ENCODE measurements at places on chromosomes 3 and 15.

GRCh38 chr15:63107895-63108546 lies 13.6 kb upstream of the LACTB start:
- no peak overlapping the region for H3K4me3 ChIP-seq
- H3K36me3 ChIP-seq, result no peaks in the 10 kb centered on the region
- DNase-seq, result no peak
- no peaks in the 10 kb centered on the region for H3K27me3 ChIP-seq
- H3K4me1 ChIP-seq, result no peaks in the 10 kb centered on the region

DNA sequence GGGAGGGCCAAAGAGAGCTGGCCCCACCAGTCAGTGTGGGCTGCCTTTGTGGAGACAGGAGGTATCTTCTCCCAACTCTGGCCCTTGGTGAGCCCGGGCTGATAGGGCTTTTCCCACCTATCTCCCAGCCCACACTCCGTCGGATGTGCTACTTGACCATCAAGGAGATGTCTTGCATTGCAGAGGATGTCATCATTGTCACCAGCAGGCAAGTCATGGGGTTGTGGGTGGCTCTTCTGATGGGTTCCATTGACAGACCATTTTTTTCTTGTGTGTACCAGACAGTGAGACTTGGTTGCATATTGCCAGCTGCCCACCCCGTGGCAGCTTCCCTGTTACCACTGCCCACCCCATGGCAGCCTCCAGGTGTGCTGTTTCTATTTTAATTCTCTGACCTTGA lies 3.3 kb downstream of the COPG1 start:
- peaks cover 35% of the 10 kb centered on the region for H3K36me3 ChIP-seq
- H3K27ac ChIP-seq, result no peak overlapping the region
- H3K4me1 ChIP-seq, result peaks cover 21% of the 10 kb centered on the region
- DNase-seq, result no peak

DNA sequence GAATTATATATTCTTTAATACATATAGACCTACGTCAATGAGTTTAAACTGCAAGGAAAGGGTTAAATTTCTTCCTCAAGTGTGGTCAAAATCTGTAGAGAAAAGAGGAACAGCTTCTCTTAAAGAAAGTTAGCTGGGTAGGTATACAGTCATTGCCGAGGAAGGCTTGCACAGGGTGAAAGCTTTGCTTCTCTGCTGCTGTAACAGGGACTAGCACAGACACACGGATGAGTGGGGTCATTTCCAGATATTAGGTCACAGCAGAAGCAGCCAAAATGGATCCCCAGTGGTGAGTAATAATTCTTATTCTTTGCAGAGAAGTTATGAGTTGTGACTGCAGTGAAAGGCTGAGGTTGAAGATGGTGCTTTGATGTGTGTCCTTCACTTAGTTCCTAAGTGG lies at the start of gene CD86:
Gene CD86, plus strand, starts transcription at position 148 of the 400 bp plus-strand sequence. Its CDS starts 128 bp downstream, at position 276.
- H3K36me3 ChIP-seq, result no peaks in the 10 kb centered on the region
- no peak within 1 kb of the TSS for H3K27ac ChIP-seq
- no peaks in the 10 kb centered on the region for H3K27me3 ChIP-seq
- no peaks in the 10 kb centered on the region for H3K4me1 ChIP-seq
- no peak for DNase-seq

DNA sequence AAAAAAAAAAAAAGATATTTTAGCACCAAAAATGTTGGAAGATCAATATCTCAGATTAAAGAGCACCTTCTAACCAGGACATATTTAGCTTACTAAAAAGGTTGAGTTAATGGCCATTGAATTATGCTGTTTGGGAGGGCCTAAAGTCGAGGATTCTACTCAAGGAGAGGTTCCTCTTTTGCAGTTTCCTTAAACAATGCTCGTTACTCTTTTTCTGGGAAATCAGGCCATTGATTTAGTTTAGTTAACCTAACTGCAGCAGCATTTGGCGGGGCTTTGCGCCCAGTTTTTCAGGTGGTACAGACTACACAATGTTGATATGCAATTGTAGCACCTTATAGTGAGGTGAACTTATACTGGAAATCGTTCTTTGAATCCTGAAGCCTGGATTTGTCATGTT lies 6.8 kb downstream of the ABHD2 start:
- no peak overlapping the region for H3K27ac ChIP-seq
- H3K4me1 ChIP-seq, result peaks cover 10% of the 10 kb centered on the region
- H3K36me3 ChIP-seq, result peaks cover 4% of the 10 kb centered on the region
- no peaks in the 10 kb centered on the region for H3K27me3 ChIP-seq

GRCh38 chr3:48851407-48851806 lies 3.7 kb upstream of the PRKAR2A start:
- no peaks in the 10 kb centered on the region for H3K36me3 ChIP-seq
- H3K4me1 ChIP-seq, result peaks cover 11% of the 10 kb centered on the region
- no peak overlapping the region for H3K4me3 ChIP-seq
- no peak for DNase-seq
- H3K27me3 ChIP-seq, result peaks cover 3% of the 10 kb centered on the region
- H3K27ac ChIP-seq, result no peak overlapping the region

DNA sequence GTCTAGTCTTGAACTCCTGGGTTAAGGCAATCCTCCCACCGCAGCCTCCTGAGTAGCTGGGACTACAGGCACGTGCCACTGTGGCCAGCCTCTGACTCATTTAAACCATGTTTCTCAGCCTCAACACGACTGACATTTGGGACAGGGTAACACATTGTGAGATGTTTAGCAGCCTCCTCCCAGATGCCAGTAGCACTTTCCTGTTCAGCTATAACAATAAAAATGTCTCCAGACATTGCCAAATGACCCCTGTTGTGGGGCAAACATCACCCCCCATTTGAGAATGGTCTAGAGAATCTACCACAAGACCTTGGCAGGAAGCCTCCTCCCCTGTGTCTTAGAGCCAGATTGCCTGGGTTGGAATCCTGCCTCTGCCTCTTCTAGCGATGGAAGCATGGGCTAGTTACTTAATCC lies 8.4 kb downstream of the TMEM40 start:
- peaks cover 10% of the 10 kb centered on the region for H3K4me1 ChIP-seq
- H3K27ac ChIP-seq, result no peak overlapping the region
- no peaks in the 10 kb centered on the region for H3K36me3 ChIP-seq
- no peak for DNase-seq
- H3K27me3 ChIP-seq, result peaks cover 3% of the 10 kb centered on the region

- H3K27me3 ChIP-seq, result no peaks in the 10 kb centered on the region
- DNase-seq, result no peak
- no peak overlapping the region for H3K4me3 ChIP-seq
- H3K27ac ChIP-seq, result no peak overlapping the region
- H3K36me3 ChIP-seq, result no peaks in the 10 kb centered on the region
Measured at GRCh38 chr3:94525043-94525442, 462.2 kb downstream of the NSUN3 start.

GRCh38 chr15:72786676-72787345 lies 3.3 kb upstream of the ADPGK start:
- no peak overlapping the region for H3K4me3 ChIP-seq
- H3K4me1 ChIP-seq, result peaks cover 17% of the 10 kb centered on the region
- DNase-seq, result no peak
- peaks cover 6% of the 10 kb centered on the region for H3K36me3 ChIP-seq
- no peak overlapping the region for H3K27ac ChIP-seq
- peaks cover 5% of the 10 kb centered on the region for H3K27me3 ChIP-seq

DNA sequence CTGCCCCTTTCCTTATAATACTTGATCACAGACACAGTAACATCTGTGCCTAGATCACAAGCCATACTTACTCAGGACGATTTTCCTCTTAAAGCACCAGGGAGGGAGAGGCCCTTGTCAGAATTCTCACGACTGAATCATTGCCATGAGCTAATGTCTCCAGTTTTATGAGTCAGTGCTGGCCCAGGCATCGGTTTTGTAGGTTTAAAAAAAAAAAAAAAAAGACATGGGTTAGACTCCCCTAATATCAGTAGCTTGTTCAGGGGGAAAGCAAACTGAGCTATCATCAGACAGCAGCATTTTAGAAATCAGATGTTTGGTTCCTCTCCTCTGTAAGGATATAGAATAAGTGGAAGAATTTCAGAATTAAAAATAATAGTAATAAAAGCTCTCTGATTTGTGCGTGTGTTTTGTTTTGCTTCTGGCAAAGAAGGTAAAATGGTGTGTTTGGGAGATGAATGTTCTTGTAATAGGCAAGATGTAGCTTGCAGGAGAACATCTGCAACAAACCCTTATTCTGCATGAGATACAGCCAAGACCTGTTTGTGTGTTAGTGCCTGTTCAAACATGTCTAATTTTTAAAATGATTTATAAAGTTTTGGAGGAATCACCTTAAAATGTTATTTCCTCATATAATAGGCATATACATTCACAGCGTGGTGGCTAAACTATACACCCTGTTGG lies 193.6 kb downstream of the TP63 start:
- H3K4me3 ChIP-seq, result no peak overlapping the region
- H3K4me1 ChIP-seq, result peaks cover 5% of the 10 kb centered on the region
- no peak for DNase-seq

DNA sequence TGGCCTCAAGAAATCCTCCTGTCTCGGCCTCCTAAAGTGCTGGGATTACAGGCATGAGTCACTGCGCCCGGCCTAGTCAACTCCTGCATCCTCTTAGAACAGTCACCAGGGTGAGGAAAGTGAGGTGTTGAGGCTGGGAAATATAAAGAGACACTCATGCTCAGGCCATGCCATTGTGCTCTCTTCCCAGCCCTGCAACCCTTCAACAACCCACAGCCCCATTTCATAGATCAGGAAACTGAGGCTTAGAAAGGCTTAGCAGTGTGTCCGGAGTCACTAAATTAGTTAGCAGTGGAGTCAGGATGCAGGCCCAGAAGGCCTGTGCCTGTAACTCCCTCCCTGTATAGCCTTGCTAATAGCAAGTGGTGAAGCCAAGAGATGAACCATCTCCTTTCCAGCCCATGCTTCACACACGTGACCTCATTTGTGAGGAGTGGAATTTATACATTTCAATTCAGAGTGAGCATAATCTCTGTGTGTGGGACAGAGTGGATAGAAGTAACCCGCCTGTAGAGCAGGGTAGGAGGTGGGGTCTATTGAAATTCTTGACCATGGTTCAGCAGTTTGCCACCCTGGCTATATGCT lies 51.7 kb upstream of the USP3 start:
- H3K27ac ChIP-seq, result no peak overlapping the region
- no peaks in the 10 kb centered on the region for H3K36me3 ChIP-seq
- no peak for DNase-seq

- H3K27ac ChIP-seq, result no peak overlapping the region
- H3K4me3 ChIP-seq, result no peak overlapping the region
- H3K27me3 ChIP-seq, result peaks cover 5% of the 10 kb centered on the region
- DNase-seq, result no peak
- peaks cover 10% of the 10 kb centered on the region for H3K4me1 ChIP-seq
Measured at GRCh38 chr3:128073185-128073725, 21.0 kb downstream of the SEC61A1 start.

DNA sequence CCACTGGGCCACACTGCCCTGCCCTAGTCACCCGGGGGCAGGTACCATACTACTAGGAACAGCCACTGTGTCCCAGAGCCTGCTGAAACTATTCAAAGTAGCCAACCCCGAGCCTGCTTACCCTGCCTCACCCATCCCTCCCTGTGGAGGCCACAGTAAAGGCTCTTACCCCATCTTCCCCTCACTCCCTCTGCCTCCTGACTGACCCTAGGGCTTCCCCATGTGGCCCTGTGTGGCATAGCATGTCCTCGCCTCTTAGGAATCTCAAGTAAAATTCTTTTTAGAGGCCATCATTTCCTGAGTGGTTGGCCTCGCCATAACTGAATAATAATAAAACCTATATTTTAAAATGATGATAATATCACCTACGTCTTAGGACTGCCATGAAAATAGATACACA lies 112.2 kb upstream of the SLC6A11 start:
- peak; percentile 47 for DNase-seq
- no peaks in the 10 kb centered on the region for H3K36me3 ChIP-seq
- no peak overlapping the region for H3K27ac ChIP-seq
- H3K4me3 ChIP-seq, result no peak overlapping the region

DNA sequence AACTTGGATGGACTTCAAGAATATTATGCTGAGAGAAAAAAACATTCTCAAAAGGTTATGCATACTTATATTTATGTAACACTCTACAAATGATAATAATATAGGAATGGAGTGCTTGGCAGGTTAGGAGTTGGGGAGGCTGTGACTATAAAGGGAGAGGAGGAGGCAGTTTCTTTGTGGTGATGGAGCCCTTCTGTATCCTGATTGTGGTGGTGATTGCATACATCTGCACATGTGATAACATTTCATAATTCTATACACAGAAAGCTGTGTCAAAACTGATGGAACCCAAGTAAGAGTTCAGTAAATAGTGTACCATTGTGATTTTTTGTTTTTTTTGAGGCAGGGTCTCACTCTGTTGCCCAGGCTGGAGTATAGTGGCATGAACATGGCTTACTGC lies 31.7 kb upstream of the FAM3D start:
- H3K36me3 ChIP-seq, result peaks cover 5% of the 10 kb centered on the region
- DNase-seq, result no peak
- H3K4me3 ChIP-seq, result no peak overlapping the region

GRCh38 chr15:40471105-40471807 lies 472 bp downstream of the CHST14 start:
- no peaks in the 10 kb centered on the region for H3K36me3 ChIP-seq
- peak overlapping the region; percentile 90 for H3K4me3 ChIP-seq
- H3K27ac ChIP-seq, result peak overlapping the region; percentile 54
- H3K27me3 ChIP-seq, result peaks cover 13% of the 10 kb centered on the region
- H3K4me1 ChIP-seq, result peaks cover 8% of the 10 kb centered on the region

DNA sequence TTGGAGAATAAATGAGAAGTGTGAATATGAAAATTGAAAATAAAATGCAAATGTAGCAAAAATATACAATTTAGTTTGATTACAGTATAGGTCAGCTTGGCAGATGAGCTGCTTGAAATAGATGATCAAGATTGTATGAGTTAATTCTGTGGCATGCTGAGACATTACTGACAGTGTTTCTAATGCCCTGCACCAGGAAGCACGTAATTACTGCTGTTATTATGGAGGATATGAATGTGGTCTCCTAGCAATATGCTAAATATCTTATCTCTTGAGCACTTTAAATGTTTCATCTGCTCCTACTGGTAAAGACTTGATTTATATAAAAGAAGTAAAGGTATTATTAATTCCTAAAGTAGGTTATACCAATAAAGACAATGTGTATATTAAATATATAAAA lies 1015.5 kb downstream of the PLOD2 start:
- no peaks in the 10 kb centered on the region for H3K4me1 ChIP-seq
- no peak overlapping the region for H3K4me3 ChIP-seq
- no peaks in the 10 kb centered on the region for H3K27me3 ChIP-seq

DNA sequence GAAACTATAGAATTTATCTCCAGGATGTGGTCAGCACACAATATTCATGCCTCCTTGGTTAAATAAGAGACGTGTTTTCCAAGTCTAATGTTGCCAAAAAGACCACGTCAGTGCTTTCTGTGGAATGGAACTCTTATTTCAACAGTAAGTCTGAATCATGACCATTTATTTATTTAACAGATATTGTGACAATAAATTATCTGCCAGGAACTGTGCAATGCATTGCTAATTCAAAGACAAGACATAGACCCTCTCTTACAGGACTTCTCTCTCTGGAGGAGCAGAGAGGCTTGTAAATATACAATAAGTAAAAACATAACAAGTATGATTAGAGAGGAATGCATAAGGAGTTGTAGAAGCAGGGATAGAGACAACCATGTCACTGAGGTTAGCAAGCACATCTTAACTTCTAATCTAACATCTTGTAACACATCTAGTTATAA lies 227.5 kb downstream of the DTWD1 start:
- H3K36me3 ChIP-seq, result peaks cover 48% of the 10 kb centered on the region
- H3K4me3 ChIP-seq, result no peak overlapping the region
- peaks cover 4% of the 10 kb centered on the region for H3K27me3 ChIP-seq
- H3K27ac ChIP-seq, result no peak overlapping the region

GRCh38 chr3:6089780-6090179 lies 771.1 kb upstream of the GRM7 start:
- no peak overlapping the region for H3K27ac ChIP-seq
- no peaks in the 10 kb centered on the region for H3K4me1 ChIP-seq
- no peak overlapping the region for H3K4me3 ChIP-seq
- H3K36me3 ChIP-seq, result no peaks in the 10 kb centered on the region
- H3K27me3 ChIP-seq, result peaks cover 2% of the 10 kb centered on the region

GRCh38 chr3:100209948-100210771 lies 50.6 kb upstream of the TBC1D23 start:
- peaks cover 13% of the 10 kb centered on the region for H3K4me1 ChIP-seq
- H3K27me3 ChIP-seq, result no peaks in the 10 kb centered on the region
- H3K4me3 ChIP-seq, result no peak overlapping the region
- H3K27ac ChIP-seq, result peak overlapping the region; percentile 95
- no peak for DNase-seq

All from endothelial cell (in vitro differentiated cells).